ENCODE measurements at places on chromosomes 2 and 18.
A peak's percentile ranks its signal among the peaks of the same experiment; 100 is the strongest.

- no peak for DNase-seq
These were observed 4.5 kb upstream of the TMBIM1 start for GRCh38 chr2:218296847-218297246.

GRCh38 chr2:43484323-43484930 is 111.4 kb downstream of the THADA start:
- DNase-seq, result peak; percentile 59

DNA sequence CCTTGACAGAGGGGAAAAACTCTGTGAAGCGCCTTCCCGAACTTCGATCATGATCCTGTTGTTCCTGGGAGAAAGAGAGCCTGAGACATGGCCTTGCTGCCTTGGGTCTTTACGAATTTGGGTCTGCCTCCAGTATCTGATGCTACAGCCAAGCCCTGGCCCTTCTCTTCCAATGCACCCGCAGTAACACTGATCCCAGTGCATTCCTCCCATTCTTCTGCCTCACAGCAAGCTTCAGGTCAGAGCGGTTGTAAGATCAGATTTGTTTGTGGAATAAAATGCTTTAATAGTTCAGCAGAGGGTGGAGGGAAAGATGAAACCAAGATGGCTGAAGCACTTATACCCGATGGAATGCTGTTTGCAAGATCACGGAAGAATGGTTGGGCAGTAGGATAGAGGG is 196.7 kb upstream of the SIX2 start:
- DNase-seq, result no peak

DNA sequence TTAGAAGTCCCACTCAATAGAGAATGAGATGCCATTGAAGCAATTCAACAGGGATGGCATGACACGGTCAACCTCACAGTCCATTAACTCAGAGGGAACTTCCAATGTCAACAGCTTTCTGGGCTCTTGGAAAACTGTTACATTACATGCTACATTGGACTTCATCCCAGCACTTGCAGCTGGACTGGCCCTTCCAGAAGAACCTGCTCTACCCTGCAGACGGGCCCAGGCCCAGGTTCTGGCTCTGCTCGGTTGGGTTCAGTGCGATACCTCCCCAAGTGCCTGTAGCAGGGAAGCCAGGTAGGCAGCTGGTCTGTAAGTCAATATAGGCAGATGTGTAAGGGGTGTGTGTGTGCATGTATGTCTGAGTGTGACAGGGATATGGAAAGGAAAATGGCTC is 12.9 kb downstream of the LAMA1 start:
- no peak for DNase-seq

GRCh38 chr2:30362468-30363081 is 84.5 kb upstream of the LCLAT1 start:
- DNase-seq, result peak; percentile 62

DNA sequence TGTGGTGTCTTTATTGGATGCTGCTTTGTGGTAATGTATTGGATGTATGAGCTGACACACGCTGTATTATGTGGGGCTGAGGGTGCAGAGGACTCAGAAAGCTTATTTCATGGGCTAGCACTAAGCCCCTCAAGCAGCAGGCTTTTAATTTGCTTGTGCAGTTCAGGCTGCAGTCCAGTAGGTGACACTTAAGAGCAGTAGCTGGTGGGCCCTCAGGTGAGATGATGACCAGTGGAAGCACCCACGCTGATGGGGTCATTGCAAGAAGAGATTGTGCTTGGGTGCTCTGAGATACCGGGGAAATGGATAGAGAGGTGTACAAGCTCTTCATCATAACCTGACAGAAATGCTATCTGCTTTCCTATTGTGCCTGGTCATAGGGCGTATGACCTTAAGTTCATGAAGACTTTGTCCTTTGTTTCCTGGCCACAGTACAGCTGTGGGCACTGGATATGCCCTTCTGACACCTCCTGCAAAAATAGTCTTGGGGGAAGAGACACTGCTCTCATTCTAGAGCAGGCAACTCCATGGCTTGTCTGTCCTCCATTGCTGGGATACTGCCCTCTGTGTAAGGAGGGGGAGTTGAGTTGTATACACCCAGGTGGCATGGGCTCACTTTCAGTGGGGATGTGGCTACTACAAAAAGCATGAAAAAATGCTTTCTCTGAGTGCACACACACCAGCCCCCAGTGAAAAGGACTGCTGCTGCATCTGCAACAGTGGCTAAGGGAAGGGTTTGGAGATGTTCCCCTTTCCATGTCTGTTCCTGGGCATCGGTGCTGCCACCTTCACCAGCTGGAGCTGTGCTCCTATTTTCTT is 205.7 kb upstream of the ZSWIM2 start:
- no peak for DNase-seq

DNA sequence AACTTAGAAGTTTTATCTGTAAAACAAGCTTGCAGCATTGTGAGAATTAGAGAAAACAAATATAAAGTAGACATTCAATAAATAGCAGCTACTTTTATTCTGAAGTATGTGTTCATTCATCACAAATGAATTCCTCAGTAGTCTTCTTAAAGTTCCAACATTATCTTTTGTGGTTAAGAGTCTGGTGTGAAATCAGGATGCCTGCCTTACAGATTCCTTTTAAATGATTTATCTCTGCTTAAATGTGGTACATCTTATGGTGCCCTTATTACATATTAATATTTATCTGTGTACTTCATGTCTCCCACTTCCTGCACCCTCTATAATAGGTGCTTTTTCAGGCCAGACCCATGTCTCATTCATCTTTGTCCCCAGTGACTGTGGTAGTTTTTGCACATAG is 595.0 kb downstream of the STK39 start:
- no peak for DNase-seq

GRCh38 chr18:34729740-34730355 is 19.8 kb downstream of the DTNA start:
- DNase-seq, result no peak

DNA sequence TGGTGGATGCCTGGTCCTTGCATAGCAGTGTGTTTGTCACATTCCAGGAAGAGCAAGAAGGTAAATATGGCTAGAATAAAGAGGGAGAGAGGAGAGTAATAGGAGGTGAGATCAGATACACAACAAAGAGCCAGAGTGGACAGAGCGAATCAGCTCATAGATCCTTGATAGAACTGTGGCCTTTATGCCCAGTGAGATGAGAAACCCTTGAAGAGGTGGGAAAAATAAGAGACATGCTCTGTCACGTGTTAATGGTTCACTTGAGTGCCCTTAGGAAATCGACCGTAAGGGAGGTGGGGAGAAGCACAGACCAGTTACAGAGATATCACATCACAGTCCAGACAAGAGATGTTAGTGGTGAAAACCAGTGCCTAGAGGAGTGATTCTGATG is 84.7 kb upstream of the RAB27B start:
- DNase-seq, result no peak

GRCh38 chr18:26014462-26014861 is 76.0 kb downstream of the SS18 start:
- no peak for DNase-seq

- DNase-seq, result no peak
These were observed 99.8 kb downstream of the UXS1 start for GRCh38 chr2:106094131-106094841.

GRCh38 chr2:5673145-5674025 is 18.8 kb upstream of the SOX11 start:
- DNase-seq, result no peak

DNA sequence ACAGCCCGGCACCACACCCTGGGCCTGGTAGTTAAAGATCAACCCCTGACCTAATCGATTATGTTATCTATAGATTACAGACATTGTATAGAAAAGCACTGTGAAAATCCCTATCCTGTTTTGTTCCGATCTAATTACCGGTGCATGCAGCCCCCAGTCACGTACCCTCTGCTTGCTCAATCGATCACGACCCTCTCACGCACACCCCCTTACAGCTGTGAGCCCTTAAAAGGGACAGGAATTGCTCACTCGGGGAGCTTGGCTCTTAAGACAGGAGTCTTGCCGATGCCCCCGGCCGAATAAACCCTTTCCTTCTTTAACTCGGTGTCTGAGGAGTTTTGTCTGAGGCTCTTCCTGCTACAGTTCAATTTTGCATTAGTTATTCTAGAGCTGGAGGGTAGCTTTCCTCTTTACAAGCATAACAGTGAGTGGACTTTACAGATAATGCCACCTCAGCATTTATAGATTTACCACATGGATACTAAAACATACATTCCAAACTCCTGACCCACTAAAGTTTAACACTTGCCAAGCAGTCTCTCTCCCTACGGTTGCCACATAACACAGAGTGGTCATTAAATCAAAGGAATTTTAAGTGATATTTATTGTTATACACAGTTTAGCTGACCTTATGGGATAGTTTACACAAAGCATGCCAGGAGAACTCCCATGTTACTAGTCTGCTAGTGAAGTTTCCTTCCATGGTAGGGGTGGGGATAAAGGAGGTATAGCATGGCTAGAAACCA is 101.0 kb downstream of the EVA1A start:
- peak; percentile 55 for DNase-seq

- DNase-seq, result no peak
These were observed 731.2 kb downstream of the TDRD15 start for GRCh38 chr2:21854938-21855337.

DNA sequence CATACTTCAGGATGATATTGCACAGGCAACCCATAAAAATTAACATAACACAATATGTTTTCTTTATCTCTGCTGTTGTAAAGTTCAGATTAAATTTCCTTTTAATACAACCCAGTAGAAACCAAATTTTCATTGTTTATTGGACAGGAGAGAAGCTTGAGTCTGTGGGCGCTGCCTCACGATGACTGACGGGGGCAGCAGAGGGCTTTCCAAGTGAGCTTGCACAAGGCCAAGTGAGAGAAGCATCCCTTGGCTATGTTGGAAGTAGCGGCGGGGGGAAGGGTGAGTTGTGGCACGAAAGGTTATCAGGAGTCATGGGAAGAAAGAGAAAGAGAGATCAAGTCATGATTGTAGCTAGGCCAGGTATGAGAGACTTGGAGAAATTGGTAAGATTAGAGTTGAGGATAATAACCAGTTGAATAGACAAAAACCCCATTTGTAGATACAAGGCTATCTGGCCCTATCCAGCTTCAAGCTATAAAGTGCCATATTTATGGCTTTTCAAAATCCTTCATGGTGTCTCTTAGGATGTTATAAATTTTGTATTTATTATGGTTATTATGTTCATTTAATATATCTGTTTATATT is 413.7 kb upstream of the FAM98A start:
- DNase-seq, result peak; percentile 24

GRCh38 chr2:95388091-95388692 is 14.3 kb upstream of the FAHD2A start:
- DNase-seq, result no peak

- no peak for DNase-seq
These were observed 71.7 kb upstream of the MYO3B start for GRCh38 chr2:170106102-170106840.

GRCh38 chr2:182652326-182652725 is 63.7 kb upstream of the DNAJC10 start:
- DNase-seq, result no peak

GRCh38 chr18:77448046-77448445 is 198.4 kb downstream of the GALR1 start:
- DNase-seq, result no peak

GRCh38 chr18:38902796-38903195 is 1337.2 kb upstream of the CELF4 start:
- no peak for DNase-seq

DNA sequence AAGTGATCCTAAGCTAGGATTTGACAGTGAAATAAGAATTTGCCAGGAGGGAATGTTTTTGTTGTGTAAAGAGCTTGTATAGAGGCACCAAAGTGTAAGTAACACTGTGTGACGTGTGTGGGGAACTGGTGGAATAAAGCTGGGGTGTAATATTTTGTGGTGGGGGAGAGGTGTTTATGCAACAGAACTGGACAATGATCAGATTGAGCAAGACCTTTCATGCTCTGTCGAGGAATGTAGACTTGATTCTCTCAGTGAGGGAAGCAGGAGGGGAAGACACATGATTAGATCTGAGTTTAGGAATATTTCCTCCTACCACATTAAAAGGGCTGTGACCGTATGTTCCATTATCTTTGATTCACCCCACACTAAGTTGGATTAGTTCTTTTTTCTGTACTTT is 43.6 kb downstream of the EFEMP1 start:
- no peak for DNase-seq

DNA sequence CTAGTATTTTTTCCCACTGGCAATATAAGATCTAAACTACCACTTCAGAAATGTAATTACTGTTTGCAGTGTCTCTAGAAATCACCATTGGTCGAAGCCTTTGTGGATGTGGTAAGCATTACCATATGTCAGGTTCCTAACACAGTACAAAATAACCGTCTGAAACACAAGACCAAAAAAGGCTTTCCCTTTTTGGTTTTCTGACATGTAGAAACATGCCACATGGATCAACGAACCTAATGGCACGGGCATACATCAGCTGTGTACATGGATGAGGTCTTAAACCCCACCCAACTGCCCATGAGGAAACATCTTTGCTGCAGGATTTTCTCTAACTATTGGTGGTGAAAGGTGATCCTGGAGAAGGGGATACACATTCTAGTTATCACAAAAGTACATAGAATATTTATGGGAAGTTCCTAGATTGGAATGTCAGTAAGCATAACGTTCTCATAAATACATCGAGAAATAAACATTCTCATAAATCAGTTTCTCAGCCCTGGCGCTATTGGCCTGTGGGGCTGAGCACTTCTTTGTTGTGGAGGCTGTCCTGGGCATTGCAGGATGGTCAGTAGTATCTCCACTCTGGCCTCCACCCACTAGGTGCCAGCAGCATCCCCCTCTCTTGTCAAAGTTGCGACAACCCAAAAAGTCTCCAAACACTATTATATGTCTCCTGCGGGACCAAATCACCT is 9.0 kb downstream of the VIT start:
- no peak for DNase-seq

DNA sequence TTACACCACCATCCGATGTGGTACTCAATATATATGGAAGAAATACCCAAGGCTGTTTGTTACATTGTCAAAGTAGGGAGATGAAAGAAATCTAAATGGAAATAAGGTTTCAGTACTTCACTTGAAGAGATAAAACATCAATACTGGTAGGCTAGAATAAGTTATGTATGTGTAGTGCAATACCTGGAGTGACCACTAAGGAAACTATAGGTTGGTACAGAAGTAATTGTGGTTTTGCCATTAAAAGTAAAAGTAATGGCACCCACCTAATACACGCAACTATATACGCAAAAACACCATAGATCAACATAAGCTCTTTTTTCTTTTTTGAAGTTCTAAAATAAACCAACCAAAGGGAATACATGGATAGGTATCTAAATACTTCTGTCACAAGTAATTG is 143.2 kb upstream of the KYNU start:
- DNase-seq, result no peak

GRCh38 chr18:32730620-32731091 is 42.2 kb downstream of the KLHL14 start:
- no peak for DNase-seq

- no peak for DNase-seq
These were observed 422.7 kb upstream of the CDH20 start for GRCh38 chr18:60910534-60910933.

GRCh38 chr18:5720132-5720531 is 175.2 kb downstream of the TMEM200C start:
- DNase-seq, result no peak

- DNase-seq, result no peak
These were observed 127.6 kb upstream of the LINC00305 start for GRCh38 chr18:64276311-64277090.

GRCh38 chr2:142867136-142867535 is 10.3 kb upstream of the KYNU start:
- no peak for DNase-seq
